ENCODE measurements at places on chromosomes 7 and 10.

GRCh38 chr10:60846173-60846572, 67.9 kb downstream of the CDK1 start:
- no peak for DNase-seq

- DNase-seq, result no peak
Observed at GRCh38 chr7:84474436-84474835, 279.8 kb upstream of the SEMA3A start.

GRCh38 chr10:20746856-20747255, 150.3 kb downstream of the NEBL start:
- DNase-seq, result no peak

- no peak for DNase-seq
Observed at GRCh38 chr7:37706804-37707203, 23.2 kb downstream of the GPR141 start.

DNA sequence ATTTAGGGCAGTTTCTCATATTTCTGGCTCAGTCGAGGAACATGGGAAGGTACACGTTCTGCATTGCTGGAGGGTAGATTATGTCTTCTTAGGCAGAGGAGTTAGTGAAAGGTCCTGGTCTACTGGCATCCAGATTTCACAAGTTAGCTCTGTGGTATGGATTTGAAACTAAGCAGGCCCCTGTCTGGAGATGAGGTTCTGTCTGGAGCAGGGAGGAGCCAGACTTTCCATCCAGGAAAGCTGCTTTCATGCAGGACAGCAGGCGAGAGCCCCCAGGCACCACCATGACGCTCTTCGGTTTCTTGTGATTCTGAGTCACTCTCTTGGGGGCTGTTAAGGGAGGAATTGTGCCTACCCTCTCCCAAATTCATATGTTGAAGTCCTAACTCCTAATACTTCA, 184.3 kb downstream of the KIAA1217 start:
- DNase-seq, result no peak

GRCh38 chr7:113142385-113143119, 24.2 kb upstream of the SMIM30 start:
- no peak for DNase-seq

GRCh38 chr7:128865303-128865702, 2.6 kb downstream of the ATP6V1F start:
- no peak for DNase-seq

- no peak for DNase-seq
Observed at GRCh38 chr7:159137906-159138305, 6.8 kb downstream of the VIPR2 start.

DNA sequence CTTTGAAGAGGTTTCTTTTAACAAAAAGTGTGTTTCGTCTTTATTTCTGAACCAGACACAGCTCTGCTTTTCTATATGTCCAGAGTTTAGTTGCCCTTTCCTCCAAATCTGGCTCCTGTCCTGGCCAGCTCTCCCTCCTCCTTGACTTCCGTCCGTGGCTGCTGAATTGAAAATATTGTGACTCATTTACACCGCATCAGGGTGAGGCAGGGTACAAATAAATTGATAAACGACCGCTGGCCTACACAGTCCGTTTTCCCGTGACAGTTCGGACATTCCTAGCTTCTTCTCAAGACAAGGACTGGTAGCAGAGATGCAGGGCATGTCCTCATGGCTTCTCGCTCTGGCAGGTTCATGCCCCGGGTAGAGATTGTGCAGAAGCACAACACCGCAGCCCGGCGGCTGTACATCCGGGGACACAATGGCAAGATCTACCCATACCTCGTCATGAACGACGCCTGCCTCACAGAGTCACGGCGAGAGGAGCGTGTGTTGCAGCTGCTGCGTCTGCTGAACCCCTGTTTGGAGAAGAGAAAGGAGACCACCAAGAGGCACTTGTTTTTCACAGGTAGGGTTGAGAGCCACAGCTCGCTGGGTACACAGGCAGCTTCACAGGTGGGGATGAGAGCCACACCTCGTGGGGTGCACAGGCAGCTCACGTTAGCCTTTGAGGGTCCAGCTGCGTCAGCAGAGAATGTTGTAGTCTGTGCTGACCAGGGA, 126.6 kb downstream of the TRRAP start:
- DNase-seq, result no peak

GRCh38 chr7:30041526-30042269, 13.5 kb downstream of the PLEKHA8 start:
- no peak for DNase-seq

- no peak for DNase-seq
Observed at GRCh38 chr10:47061776-47062175, 150.5 kb downstream of the PTPN20 start.

- DNase-seq, result peak; percentile 64
Observed at GRCh38 chr7:87628780-87629569, 777 bp downstream of the RUNDC3B start.

GRCh38 chr10:24513155-24513554, 210.5 kb downstream of the ARHGAP21 start:
- no peak for DNase-seq

DNA sequence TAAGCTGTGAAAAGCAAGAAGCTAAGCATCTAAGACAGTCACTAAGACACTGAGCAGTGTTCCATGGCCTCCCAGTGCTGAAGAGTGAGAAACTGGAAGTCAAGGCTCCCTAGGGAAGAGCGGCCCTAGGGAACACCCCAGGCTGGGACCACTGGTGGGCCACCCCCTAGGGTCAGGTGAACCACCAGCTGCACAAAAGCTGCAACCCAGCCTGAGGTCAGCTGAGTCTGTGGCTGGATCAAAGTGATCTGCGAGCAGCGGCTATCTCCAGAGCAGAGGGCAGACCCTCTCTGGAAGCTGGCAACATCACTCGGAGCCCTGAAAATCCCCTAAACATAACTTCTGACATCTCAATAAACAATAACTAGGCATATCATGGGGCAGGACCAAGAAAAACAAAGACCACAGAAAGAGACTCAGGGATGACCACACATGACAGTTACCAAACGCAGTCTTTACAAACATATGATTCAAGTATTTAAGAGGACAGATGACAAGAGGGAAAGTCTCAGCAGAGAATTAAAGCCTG, 125.8 kb downstream of the DLG5 start:
- DNase-seq, result no peak

DNA sequence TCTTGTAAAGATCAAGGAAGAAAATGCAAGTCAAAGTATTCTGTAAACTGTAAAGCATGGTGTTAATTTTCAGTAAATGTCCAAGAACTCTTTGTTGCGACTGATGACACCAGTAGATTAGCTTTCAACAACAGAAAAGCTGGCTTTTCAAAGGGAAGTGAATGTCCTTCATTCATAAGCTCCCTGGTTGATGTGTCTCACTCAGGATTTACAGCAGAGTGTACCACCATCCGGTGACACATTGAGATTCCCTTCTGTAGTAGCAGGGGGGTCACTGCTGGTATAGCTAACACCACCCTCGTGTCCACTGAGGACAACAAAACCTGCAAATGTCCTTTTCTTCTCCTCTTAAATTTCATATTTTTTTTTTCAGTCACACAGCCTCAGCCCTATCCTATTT, 253.4 kb downstream of the SORCS1 start:
- no peak for DNase-seq

- no peak for DNase-seq
Observed at GRCh38 chr7:35792873-35793489, 7.9 kb upstream of the SEPTIN7 start.

GRCh38 chr10:20200758-20201157, 384.5 kb downstream of the PLXDC2 start:
- no peak for DNase-seq

DNA sequence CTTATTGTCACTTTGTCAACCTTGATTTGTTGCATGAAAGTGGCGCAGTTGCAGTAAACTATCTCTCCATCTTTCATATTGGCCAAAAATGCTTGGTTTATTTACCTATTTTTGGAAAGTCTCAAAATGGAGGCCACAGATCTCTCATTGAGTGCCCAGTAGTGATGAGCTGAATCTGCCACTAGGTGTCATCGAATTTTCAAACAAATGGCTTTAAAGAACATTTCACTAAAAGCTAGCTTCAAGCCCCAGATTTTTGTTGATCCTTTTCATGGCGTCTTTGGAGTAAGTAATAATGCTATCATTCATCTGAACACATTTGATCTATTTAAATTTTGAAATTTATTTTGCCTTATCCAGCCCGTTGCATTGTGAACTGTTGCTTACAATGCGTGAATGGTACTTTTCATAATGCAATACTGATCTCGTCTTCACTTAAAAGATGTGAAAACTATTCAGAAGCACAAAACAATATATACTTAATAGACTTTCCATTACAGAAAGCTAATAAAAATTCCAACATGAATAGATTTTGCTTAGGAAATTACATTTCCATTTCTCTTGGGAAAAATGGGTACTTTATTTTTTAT, 236.2 kb downstream of the DNAJB9 start:
- DNase-seq, result no peak

DNA sequence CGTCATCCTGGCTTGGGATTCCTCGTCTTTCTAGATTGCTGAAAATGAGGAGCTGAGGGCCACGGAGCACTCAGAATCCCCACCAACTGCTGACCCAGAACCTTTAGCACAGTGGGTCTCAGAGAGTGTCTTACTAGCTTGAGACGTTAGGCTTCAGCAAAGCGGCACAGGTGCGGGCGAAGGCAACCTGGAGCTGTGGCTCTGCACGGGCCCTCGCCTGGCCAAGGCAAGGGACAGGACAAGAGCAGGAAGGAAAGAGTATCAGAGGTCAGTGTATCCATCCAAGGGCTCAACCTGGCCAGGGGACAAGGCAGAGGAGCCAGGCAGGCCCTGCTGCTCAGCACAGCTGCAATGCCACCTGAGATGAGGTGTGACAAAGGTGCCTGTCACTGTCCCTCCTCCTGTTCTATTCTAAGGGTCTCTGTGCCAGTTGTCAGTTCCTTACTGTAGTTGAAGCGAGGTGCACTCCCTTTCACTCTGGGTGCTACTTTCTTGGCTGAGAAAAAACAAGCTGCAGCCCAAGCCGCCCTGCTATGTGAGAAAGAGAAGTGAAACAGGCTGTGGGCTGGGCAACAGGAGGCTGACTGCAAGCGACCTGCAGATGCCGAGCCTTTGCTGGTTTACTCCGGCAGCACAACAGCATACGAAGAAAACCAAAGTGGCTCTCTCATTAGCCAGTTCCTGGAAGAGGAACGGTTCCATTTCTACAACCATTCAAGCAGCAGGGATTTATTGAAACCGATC, 33.3 kb upstream of the KDM7A start:
- DNase-seq, result no peak

DNA sequence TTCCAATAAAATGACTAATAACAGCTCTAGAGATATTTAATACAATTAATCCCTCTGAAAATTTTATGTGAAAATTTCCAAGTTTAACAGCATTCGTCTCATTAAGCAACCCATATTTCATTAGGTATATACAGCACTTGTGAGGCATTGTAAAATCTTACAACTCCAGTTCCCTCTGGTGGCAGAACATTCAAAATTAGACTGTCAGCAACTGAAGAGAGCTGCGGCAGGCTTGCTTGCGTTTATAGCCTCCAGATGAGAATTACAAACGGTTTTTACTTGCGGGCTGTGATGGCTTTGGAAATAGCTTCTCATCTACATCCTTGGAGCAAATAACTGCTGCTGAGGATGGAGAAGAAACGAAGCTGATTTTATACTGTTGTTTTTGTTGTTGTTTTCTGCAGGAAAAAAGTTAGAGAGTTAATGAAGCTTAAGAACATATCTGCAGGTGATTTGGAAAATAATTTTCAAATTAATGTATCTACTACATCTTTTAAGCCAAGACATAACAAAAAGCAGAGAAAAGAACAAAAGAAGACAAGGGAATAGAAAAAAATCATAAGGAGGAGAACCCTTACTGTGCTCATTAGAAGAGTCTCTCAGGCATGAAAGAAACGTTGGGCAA, 171.3 kb downstream of the MAGI2 start:
- DNase-seq, result peak; percentile 11

DNA sequence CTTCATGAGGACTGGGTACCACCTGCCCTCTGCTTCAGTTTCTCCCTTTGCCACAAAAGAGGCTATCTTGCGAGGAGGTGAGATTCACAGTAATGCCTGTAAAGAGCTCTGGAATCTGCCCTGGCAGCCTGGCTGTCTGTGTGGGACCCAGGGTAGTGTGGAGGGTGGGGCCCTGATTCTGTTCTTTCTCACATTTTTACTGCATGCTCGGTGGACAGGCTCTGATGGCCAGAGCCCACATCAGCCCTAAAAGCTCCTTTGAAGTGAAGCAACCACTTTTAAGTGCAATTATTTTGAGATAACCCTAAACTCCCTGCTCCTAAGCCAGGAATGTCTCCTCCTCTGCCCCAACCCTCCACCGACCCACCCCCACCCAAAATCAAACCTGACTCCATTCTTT, 92.1 kb upstream of the PODXL start:
- no peak for DNase-seq
